ENCODE measurements at places on chromosomes 6 and 20.

GRCh38 chr6:139189665-139190064 lies 54.8 kb downstream of the HECA start:
- DNase-seq: no peak

GRCh38 chr20:37393196-37393862 lies 47.4 kb downstream of the SRC start:
- DNase-seq: no peak

DNA sequence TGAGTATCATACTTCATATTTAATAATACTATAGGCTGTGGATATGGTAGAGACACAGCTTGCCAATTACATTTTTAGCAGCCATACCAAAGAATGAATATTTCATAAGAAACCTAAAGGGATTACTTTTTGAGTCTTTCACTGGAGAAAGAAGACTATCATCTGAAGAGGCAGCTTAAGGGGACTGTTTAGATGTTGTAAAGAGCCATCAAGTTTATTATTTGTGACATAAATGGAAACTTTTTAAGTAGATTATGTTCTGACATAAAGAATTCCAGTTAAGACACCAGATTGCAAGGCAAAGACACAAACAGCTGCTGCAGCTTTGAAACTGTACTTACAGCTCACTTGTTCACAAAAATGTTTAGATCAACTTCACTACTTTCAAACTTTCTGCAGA lies 429.4 kb downstream of the TFAP2A start:
- DNase-seq: no peak

DNA sequence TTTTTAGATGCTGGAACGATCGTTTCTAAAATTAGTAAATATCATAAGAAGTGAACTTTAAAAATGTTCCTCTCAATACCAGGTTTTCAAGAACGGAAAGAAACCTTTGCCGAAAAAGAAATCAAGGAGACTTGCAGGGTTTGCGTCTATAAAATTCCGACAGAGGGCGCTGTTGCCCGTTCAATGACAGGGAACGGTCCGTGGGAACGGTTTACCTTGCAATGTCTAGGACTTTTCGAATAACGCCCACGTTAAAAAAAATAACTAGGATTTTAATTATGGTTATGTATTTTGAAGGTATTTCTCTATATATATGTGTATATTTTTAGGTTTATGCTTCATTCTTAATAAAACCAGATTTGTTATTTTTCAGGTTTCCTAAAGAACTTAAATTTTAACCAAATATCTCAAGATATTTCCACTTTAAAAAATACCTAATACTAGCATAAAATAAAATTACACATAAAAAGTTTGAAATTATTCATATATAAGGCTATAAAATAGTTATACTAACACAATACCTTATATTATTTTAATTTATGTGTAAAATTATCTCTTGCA lies 2.5 kb upstream of the TFAP2B start:
- no peak for DNase-seq
